A549 treated with Mapracorat at 1 μM for 4 hours (cell line): ENCODE measurements at places on chromosomes 1 and 21. TPM values are rescaled to one million over a fixed set of nuclear protein-coding genes. Genes with fewer than 3 reads are reported as not detected.

The RGS8 gene
- not detected in 5 replicates for total RNA-seq

The AKNAD1 gene
- 0.78 to 2.5 TPM (median 1.2 TPM) in 5 replicates for total RNA-seq

The FAM3B gene
- total RNA-seq, result not detected in 5 replicates

The BTBD19 gene
- 2.3 to 3.4 TPM (median 2.7 TPM) in 5 replicates for total RNA-seq

The RIPPLY3 gene
- total RNA-seq, result 0.30 to 0.78 TPM (median 0.47 TPM) in 5 replicates

The POU3F1 gene
- not detected in 5 replicates for total RNA-seq

The HAPLN2 gene
- total RNA-seq, result 0.17 to 0.18 TPM in 2 of 5 replicates, not detected in the others

The SMCP gene
- total RNA-seq, result not detected in 5 replicates

The MYOC gene
- total RNA-seq, result not detected in 5 replicates

The THRAP3 gene
- total RNA-seq, result 62.8 to 73.5 TPM (median 69.7 TPM) in 5 replicates

The SMAP2 gene
- 8.5 to 11.0 TPM (median 9.3 TPM) in 5 replicates for total RNA-seq

The C1QB gene
- not detected in 5 replicates for total RNA-seq

The PRDM16 gene
- 0.06 to 0.43 TPM (median 0.25 TPM) in 5 replicates for total RNA-seq

The KCNT2 gene
- total RNA-seq, result 0.03 to 0.05 TPM (median 0.04 TPM) in 3 of 5 replicates, not detected in the others

The FMN2 gene
- total RNA-seq, result 3.9 to 5.4 TPM (median 4.2 TPM) in 5 replicates

The C1orf94 gene
- total RNA-seq, result not detected in 5 replicates

The RHBDL2 gene
- 1.6 to 2.8 TPM (median 1.8 TPM) in 5 replicates for total RNA-seq
